Skeletal muscle tissue (tissue), 5 donors: ENCODE measurements at places on chromosomes 1 and 21. TPM values are rescaled to one million over a fixed set of nuclear protein-coding genes. Genes with fewer than 3 reads are reported as not detected.

Gene MAP10
- 2.1 TPM for total RNA-seq

Gene CLCNKA
- total RNA-seq = under 0.01 TPM

Gene SPAG17
- total RNA-seq = 0.52 TPM

Gene CELA2B
- total RNA-seq = 1.6 TPM

Gene GLRX2
- 4.7 TPM for total RNA-seq

Gene OR11L1
- total RNA-seq = not detected

Gene GNAT2
- total RNA-seq = not detected

Gene RAB29
- total RNA-seq = 4.7 TPM

Gene ERRFI1
- total RNA-seq = 3.7 TPM
